ENCODE measurements at places on chromosomes 1 and 21.

- DNase-seq, result no peak
Observed at GRCh38 chr1:40379785-40380452, 6.4 kb downstream of the SMAP2 start.

GRCh38 chr1:164064501-164064900, 494.5 kb upstream of the PBX1 start:
- DNase-seq, result no peak

DNA sequence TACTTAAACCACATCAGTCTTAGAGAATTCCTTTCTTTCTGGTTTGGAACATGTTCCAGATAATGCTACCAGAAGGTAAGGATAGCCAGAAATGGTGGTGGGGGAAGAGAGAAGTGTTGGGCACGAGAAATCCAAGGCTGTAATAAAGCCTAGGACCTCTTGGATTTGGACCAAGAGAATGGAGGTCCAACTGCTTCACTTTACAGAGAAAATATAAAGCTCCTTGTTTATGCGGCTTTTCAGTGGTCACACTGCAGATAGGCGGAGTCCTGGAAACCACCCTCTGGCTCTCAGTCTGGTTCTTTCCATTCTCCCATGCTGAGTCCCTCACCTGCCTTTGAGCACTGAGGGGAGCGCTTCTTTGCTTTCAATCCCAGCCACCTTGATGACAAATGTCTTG, 87.8 kb downstream of the ADCY10 start:
- no peak for DNase-seq

GRCh38 chr1:116989835-116990234, 11.7 kb upstream of the CD101 start:
- no peak for DNase-seq

DNA sequence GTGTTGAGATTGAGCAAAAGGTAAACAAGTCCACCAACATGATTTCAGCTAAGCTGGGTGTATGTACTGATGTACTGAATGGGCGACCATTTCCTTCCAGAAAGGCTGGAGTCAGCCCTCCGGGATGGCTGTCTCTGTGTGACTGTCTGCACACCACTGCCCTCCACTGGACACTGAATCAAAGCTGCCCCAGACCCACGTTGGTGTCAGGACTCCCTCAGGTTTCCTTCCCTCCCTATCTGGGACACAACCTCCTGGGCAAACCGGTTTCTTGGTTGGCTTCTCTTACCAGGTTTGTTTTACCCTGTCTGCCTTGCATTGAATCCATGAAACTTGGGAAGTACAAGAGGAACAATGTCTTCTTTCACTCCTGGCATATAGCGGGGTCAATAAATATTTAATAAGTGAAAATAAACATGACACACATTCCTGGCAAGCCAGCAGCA, 5.3 kb upstream of the SRP9 start:
- no peak for DNase-seq

DNA sequence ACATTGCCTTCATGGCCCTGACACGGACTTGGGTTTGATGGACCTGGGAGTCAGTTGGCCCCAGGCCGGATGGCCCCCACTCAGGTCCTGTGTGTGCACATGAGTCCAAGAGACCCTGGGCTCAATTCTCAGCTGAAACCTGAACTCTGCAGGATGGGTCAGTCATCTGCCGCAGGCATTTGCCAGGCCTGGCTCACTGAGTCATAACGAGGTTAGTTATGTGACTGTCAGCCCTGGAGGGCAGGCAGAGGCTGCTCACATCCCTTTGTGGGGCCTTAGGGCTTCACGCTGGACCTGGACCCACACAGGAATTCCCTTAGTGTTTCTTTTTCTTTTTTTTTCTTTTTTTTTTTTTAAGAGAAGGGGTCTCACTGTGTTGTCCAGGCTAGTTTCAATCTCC, 46.5 kb downstream of the PSMG1 start:
- no peak for DNase-seq

- no peak for DNase-seq
Observed at GRCh38 chr1:18012686-18013085, 94.9 kb upstream of the IGSF21 start.

DNA sequence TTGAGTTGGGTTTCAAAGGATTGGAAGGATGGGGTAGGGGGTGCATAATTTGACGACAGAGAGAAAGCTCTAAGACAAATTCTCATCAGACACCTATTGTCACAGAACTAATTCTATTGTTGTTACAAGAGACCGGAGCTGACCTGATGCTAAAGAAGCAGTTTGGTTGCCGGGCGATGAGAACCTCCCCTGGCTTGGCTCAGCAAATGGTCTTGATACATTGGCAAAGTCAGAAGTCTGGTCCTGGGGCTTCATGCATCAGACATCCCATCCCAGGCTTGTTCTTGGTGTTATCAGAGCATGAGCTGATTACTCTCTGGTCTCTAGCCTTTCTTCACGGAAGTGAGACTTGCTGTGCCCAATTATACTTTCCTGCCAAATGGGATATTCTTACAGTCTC, 15.4 kb downstream of the TRIM67 start:
- DNase-seq, result no peak

DNA sequence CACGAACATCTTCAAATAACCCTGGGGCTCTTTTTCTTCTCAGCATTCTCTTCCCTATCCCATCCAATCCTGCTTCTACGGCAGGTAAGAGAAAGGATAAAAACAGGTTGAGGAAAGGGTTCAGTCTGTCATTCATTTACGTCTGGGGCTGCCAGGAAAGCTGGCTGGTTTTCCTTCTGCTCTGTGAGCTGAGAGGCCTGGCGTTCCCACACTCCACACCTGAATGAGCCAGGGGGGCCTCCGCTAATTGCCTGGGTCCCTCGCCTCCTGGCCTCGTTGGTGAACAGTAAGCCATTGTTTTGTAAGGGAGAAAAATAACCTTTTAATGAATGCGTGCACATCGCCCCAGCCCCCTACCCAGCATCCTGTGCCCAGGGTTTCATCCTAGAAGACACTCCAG, 70.8 kb upstream of the SIM2 start:
- no peak for DNase-seq

DNA sequence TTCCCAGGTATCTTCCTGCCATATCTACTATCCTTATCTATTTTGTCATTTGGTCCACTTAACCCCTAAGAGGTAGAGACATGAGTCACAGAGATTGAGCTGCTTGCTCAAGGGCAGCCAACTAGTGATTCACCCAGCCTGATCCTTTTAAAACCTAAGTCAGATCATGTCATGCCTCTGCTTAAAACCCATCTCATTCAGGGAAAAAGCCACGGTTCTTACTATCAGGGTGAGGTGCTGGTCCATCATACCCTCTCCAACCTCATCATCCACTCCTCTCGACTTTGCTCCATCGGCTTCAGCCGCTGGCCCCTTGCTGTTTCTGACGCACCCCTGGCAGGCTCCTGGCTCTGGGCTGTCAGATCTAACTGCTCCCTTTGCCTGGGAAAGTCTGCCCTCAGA, 14.4 kb upstream of the PPP1R15B start:
- DNase-seq, result no peak

DNA sequence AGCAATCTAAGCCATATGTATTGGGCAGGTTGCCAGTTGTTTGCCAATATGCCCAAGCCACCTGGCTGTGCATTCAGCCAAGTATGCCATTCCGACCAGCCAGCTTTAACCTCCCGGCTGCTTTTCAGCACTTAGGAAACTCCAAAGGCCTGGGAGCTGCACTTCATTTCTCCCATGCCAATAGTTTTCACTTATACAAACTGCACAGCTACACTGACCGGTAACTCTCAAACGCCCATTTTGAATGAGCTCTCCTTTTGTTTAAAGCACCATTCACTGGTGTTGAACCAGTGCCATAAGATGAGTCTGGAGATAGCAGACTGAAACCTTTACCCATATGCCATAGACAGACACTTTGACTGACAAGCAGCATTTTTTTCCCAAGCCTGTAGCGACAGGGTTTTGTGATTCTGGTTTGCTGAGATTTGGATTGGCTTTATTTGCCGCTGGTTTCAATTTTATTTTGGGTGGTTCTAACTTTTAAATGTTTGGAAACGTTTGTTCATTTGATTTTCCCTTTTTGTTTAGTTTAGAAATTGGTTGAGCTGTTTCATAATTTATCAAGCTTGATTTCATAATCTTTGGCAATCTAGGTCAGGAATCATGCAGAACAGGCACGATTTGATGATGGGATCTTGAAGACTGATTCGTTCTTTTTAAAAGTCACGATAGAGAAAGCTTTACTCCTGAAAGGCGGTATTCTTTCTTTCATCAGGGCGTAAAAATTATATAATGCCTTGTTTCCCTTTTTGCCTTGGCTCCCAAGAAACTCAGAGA, 144.6 kb downstream of the NFIA start:
- no peak for DNase-seq

GRCh38 chr1:222618880-222619596, 1.1 kb downstream of the MIA3 start:
- DNase-seq, result peak; percentile 11

DNA sequence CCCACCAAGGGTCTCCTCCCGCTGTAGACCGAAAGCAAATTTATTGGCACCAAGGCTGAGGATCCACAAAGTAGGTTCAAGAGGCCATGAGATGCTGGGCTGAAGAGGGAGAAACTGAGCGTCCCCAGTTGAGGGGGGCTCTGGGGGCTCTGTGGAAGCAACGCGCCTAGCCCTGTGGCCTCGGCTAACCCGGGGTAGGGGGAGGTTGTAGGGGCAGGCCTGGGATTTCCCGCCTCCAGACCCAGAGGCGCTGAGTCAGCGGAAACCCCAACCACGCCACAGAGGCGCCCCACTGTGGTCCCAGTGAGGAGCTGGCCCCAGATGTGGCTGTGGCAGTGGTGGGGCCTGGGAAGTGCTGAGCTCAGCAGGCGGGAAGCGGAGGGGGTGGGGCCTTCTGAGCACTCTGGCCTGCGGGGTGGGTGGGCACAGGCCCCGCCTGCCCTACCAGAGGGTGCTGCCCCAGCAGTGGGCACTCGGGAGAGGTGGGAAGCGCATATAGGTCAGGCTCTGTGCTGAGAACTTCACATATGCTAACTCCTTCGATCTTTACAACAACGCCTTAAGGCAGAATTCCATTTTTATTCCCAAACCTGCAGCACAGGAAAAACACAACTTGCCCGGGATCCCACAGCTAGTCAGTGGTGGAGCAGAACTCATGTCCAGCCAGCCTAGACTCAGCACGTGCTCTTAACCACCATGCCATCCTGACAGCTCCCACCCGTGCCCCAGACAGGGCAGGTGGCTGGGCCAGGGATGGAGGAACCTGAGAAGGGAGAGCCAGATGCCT, 1.5 kb upstream of the COL16A1 start:
- no peak for DNase-seq

DNA sequence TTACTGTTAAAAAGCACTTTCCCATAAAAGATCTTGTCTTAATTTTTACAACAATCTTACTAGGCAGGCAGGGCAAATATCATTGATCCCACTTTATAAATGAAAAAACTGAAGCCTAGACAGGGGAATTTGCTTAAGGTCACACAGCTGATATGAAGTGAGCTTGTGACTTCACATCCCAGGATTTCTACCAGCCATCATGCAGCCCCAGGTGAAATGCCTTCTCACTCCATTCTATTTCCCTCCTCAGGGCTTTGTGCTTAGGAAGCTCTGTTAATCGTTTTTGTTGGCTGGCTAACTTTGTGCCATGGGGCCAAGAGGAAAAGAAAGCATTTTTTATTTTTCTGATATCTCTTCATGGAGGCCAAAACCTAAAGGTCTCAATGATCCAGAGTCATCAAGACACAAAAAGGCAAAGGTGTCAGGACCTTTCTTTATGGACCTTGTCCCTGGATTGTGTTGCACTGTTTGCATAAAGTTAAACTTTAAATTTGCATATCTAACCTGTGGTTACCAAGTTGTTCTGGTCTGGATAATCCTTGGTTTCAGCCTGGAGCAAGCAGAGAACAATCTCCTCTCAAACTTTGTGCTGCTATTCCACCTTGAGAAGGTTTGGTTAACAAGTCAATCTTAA, 44.8 kb upstream of the ZNF326 start:
- no peak for DNase-seq

- no peak for DNase-seq
Observed at GRCh38 chr1:17833661-17834501, 78.7 kb downstream of the ACTL8 start.

GRCh38 chr1:54571326-54571725, 23.3 kb downstream of the ACOT11 start:
- DNase-seq, result no peak

DNA sequence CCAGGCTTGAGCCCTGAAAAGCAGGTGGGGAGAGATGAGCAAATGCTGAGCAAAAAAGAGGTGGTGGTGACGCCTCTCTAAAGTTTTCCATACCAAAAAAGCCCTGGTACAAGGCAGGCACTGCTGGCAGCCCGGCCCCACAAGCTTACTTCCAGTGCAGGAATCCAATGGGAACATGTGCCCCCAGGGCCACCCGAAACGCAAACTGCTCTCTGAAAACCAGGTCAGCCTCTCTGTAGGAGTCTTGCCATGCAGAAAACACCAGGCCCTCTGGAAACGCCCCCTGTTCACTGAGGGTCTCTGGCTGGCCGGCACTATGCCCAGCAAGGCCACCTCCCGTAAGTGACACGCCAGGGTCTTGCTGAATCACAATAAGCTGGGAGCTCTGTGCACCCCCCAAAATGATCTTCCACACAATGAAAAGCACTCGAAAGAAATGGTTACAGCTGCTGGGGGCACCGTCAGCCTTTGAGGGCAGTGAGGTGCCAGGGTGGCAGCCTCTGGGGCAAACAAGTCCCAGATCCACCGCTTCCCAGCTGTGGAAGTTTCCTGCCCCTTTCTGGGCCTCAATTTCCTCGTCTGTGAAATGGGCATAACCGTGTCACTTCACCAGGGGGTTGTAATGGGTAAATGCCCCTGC, 170.5 kb downstream of the TOMM20 start:
- no peak for DNase-seq

- DNase-seq, result no peak
Observed at GRCh38 chr1:172867216-172867818, 183.4 kb downstream of the TNFSF18 start.

DNA sequence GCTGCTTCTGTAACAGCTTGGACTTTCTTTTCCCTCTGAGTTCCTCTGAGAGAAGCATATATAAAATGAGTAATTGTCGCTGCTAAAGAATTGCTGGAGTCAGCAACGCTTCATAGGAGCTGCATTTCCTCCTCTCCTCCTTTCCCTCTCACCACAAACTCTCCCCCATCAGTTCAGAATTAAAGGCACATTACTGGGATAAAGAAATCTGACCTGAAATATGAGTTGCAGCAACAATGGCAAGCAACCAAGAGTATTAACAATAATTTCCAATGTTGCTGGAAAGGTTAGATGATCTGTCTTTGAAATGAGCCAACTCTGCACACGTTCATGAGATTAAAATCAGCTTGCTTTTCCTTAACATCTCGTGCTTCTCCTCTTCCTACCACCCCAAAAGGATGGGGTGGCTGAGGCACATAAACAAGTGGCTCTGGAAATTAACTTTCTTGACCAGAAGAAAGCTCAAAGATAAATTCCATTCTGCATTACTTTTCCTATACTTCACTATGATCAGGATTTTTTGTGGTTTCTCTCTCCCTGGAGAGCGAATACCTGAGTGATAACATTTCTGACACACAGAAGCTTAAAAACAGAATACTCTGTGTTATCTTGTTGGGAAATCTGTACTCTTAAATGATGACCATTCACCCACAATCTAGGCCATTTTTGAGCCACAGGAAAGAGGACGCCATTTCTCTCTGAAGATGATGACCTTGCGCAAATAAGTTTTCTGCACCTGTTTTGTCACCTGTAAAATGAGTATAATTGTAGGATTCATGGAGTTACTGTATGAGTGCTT, 90.2 kb downstream of the TGFBR3 start:
- DNase-seq, result no peak

GRCh38 chr1:206685769-206686477, 1.2 kb downstream of the MAPKAPK2 start:
- no peak for DNase-seq

All from cortex of kidney (tissue), 1 donor.